Renal cortex interstitium (tissue), 15 donors: ENCODE measurements at places on chromosomes 7 and 10. TPM values are rescaled to one million over a fixed set of nuclear protein-coding genes. Genes with fewer than 3 reads are reported as not detected.
A peak's percentile ranks its signal among the peaks of the same experiment; 100 is the strongest.

Gene C7orf33
- not detected for polyA plus RNA-seq

GRCh38 chr10:49297818-49298670 lies 926 bp upstream of the C10orf71 start:
- no peak for DNase-seq

Gene AGR2
- polyA plus RNA-seq = 74.6 TPM

DNA sequence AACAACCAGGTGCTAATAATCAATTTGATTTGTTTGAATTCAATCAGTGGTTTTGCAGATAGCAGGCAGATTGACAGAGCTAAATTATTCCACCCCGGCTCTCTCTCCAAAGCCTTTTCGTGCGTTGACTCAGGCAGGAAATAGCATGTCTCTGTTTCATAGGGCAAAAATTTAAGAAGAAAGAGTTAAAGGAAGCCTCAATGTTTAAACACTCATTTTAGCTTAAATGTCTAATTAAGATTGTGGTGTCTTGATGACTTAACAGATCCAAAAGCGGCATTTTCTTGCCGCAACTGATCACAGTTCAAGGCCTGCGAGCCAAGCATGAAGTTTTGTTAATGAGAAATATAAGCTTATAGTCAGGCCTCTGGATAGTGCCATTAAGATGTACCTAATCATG lies 1051.1 kb upstream of the AUTS2 start:
- no peak for DNase-seq

DNA sequence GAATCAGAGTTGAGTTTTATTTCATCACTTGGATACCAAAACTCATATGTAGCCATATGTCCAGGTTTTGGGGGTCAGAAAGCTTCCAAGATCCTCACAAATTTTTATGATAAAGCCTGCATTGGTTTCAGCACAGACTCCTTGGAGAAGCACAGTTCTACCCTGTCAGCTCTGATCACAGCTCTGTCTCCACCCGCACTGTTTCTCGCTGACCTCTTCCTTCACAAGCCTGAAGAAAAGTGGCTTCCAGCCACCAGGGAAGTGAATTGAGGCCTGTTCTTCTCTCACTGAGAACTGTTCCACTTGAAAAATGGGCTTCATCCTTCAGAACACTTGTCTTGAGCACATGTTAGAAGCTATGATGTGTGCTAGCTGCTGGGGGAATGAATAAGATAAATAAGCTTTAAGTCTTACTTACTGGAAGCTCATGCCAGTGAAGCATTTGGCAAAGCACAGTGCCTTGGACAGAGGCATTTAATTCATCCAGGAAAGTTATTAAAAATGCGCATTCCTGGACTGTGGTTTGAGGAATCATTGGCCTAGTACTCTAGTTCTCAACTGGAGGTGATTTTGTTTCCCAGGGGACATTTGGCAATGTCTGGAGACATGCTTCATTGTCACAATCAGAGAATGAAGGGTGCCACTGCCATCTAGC lies 133.6 kb downstream of the BMPER start:
- DNase-seq = no peak

Gene CRHR2
- 0.13 TPM for polyA plus RNA-seq

DNA sequence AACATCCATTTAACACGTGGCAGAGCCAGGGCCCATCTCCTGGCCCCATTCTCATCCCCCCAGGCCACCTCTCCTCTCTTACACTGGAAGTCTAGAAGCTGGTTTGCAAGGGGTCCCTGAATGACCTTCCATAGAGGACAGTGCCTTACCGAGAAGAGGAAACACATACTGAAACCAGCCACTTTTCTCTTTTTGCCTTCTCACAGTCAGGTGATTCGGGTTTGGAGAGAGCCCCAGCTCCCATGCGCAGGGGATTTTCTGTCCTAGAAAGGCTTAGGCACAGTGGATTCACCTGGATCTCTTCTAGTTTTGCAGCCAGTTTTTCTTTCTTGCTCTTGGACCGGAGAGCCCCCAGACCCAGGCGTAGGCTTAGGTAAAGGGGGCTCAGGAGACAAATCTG lies 334.1 kb upstream of the C7orf33 start:
- no peak for DNase-seq

- DNase-seq = no peak
These were observed 69.0 kb downstream of the CASD1 start for GRCh38 chr7:94578614-94579013.

Gene KCNMA1
- 3.3 TPM for polyA plus RNA-seq

DNA sequence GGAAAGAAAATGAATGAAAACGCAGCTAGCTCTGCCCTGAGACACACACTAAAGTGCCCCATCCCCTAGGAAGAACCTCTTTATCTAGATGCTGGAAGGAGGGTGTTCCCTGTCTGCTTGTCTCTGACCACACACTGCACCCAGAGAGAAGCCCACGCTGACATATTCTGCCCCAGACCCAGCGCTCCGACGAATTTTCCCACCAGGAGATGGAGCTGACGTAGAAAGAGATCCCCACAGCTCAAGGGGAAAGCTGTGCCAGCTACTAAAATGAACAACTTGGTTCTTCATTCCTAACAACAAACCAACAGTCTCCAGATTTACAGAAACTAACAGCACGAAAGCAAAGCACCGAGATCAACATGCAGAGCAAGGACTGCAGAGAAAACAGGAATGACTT lies 73.3 kb downstream of the KIAA1549 start:
- no peak for DNase-seq

DNA sequence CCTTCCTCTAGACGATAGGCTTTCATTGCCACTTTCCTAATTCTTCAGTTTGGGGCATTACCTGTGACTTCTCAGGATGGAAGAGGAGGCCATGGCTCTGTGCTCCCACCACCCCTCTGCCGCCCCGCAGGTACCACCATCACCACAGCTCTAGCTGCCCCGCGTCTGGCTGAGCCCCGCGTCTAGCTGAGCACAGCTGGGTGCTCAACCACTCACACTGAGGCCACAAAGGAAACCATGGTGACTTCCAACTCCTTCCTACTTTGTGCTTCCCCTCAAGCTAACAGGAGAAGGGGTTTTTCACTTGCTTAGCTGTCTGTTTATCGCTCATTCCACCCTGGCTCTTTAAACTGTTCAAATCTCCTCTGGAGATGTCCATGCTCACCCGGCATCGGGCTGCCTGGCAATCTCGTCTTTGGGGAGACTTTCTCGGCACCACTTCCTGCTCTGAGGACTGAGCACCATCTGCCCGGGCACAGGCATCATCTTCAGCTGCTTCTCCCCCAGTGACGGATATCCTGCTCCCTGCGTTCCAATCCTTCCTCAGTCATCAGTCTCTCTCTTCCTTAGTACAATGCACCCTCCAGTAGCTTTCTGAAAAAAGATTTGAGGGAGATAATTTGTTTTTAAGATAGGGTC lies 59.4 kb downstream of the MAD1L1 start:
- DNase-seq = no peak

Gene GNGT1
- polyA plus RNA-seq = 0.13 TPM

DNA sequence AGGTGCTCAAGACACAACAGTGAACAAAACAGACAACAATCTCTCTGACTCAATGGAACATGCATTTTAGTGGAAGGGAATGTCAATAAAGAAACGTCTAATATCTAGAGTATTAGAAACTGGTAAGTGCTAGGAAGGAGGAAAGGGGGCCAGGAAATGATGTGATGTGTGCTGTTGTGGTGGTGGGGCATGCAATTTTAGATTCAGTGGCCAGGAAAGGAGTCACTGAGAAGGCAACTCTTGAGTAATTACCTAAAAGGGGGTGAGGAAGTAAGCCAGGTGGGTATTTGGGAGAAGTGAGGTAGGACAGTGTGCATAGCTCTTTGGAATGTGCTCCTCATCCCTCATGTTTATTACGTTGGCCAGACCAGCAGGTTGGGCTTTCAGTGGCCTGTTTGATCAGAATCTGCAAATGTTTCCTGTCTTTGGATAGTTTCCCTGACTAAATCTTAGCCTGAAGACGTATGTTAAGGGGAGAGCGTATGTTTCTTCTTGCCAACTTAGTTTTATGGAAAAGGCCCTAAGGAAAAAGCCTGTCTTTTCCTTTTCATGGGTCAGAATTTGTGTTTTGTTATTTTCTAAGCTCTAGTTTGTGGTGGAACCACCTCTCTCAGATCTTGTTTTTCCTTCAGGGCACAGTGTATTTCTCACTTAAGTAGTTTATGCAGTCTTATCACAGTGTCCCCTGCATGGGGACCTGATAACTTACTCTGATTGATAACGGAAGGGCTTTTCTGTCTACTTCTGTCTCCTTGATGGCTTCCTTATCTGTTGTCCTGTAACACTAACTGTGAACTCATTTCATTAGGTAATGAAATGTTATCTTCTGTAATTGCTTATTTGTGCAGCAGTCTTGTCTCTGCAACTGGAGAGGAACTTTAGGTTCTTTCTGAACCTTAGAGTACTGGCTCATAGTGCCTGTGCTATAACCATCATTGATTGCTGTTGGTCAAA lies 203.7 kb downstream of the AUTS2 start:
- no peak for DNase-seq

Gene RNF32
- polyA plus RNA-seq = 3.7 TPM

GRCh38 chr10:16470747-16471146 lies 33.9 kb downstream of the PTER start:
- DNase-seq = no peak

Gene LYZL2
- not detected for polyA plus RNA-seq

Gene SMKR1
- 2.5 TPM for polyA plus RNA-seq

DNA sequence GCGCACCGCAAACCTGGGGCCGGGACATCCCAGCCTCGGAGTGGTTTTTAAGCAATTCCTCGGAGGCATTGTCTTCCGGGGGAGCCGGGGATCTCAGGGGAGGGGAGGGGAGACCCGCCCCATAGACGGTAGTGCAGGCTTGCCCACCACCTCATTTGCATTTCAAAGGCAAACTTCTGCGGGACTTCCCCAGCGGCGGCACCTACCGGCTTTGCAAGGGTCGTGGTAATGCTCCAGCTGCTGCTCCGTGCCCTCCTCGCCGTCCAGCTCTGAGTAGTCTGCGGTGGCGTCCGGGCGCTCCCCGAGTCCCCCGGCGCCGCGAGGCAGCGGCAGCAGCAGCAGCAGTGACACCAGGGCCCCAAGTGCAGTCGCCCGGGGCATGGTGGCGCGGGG lies 425 bp downstream of the TLL2 start:
- DNase-seq = no peak

- no peak for DNase-seq
These were observed 417.9 kb upstream of the LRGUK start for GRCh38 chr7:133709036-133709880.

GRCh38 chr10:112778579-112778978 lies 171.5 kb upstream of the TCF7L2 start:
- DNase-seq = no peak

GRCh38 chr7:69564454-69565417 lies 33.5 kb upstream of the AUTS2 start:
- DNase-seq = peak; percentile 41

Gene SPDYE5
- polyA plus RNA-seq = 2.2 TPM

DNA sequence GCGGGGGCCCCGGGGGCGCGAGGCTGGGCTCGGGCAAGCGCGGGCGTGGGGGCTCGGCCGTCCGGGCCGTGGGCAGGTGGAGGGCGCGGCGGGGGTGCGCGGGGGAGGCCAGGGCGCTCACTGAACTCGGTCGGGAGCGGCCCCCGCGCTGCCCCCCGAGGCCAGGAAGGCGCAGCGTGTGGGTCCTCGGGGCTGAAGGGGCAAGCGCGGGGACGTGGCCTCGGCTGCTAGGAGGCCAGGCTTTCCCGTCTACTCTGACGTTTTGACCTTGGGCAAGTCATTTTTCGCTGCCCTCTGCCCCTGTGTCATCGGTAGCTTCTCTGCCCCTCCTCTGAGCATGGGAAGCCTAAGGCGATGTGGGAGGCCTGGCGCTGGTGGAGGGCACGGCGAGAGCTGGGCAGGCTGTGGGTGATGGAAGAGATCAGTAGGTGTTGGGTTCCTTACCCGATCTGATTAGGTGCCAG lies 441 bp downstream of the FBH1 start:
- no peak for DNase-seq
